ENCODE measurements at places on chromosomes 13 and 19.

DNA sequence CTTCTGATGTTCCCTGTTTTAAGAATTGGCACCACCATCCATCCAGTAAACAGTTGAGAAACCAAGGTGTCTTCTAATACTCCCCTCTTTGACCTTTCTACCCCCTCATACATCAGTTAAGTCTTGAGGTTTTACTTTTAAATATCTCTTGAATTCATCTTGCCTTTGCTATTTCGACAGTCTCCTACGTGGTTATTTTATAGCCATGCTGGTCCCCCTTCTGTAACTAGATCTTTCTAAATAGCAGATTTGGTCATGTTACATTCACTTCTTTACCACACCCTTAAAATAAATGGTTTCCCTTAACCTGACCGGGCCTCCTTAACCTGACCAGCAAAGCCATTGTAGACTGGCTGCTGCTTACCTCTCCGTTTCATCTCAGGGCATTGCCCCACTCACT is 5.4 kb downstream of the GPR180 start:
- no peak for DNase-seq

- no peak for DNase-seq
These were observed 65.4 kb downstream of the CCDC70 start for GRCh38 chr13:51927129-51927528.

GRCh38 chr13:111908361-111908760 is 158.6 kb upstream of the SOX1 start:
- no peak for DNase-seq

DNA sequence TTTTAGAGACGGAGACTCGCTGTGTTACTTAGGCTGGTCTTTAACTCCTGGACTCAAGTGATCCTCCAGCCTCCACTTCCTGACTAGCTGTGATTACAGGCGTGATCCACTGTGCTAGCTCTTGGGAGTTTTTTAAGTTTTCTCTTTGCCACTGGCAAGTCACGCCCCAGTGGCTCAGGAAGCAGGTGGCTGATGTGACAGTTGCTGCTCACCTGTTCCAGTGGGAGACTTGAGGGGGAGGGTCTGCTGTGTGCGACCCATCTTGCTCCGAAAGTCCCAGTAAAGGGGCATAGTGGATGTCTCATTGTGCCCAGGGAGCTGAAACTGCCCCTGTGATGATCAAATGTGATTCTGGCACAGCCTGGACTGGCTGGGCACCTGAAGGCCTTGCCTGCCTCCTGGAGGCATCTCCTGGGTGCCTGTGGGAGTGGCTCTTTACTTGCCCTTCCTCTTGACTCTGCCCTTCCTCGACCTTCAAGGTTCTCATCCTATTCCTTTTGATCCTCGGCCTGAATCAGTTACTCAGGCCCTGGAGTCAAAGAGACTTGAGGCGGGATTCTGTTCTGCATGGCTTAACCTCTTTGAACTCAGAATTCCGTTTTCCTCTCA is 7.8 kb downstream of the SMARCA4 start:
- no peak for DNase-seq

DNA sequence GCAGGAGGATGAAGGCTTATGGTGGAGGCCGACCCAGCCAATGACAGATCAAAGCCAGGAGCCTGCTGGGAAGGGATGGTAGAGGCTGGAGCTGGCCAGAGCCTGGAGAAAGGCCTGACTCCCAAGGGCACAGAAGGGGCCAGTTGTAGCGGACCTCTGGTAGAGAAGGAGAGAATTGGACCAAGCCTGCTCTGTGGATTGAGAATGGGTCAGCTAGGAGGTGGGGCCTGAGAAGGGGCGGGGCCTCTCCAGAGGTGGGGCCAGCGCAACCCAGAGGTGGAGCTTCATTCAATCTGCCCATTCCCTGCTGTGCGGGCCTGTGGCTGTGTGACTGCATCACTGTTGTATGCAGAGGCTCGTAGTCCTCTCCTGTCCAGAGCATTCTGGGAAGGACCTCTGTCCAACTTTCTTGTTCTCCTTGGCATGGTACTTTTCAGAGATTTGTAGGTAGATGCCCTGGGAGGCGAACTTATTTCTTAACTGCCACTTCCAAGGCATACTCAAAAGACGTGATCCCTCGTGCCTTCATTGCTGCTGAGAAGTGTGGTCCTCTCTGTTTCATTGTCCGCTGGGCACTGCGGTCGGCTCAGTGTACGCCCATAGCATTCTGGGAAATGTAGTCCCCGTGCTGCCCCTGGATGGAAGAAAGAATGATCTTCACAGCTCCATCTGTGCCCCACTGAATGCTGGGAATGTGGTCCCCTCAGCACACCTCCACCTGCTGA is 6.7 kb downstream of the GRIN2D start:
- no peak for DNase-seq

- DNase-seq, result no peak
These were observed 4.9 kb upstream of the ZC3H13 start for GRCh38 chr13:46057256-46058015.

- DNase-seq, result no peak
These were observed 28.4 kb upstream of the CNMD start for GRCh38 chr13:52767949-52768516.

DNA sequence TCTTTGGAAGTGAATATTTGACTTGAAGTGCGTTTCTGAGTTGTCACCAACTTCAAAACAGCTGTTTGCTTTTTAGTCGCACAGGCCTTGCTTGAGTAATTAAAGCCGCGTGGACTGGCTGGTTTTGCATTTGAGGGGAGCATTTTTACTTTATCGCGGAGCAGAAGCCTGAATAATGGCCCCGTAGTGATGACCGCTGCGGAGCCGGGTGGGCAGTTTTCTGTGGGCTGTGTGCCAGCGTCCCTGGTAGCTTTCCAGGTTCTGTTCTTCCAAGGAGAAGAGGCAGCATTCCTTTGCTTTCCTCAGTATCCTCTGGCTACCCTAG is 1.1 kb downstream of the NAA16 start:
- DNase-seq, result peak; percentile 22

GRCh38 chr19:17070421-17070820 is 4.8 kb downstream of the HAUS8 start:
- DNase-seq, result no peak

DNA sequence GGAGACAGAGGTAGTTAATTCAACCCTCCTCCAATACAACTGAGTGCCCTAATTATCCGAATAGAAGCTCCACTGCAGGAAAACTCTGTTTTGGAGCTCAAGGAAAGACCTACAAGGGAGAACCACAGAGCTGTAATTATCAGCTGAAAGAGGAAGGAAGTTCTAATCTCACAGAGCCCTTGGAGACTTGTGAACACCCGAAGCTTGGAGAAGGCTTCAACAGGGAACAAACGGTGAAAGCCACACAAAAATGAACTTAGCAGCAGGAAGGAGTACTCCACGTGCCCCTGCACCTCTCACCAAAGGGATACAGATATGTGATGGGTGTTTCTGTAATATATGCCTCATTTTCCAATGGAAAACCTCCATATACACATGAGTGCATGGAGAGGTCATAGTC is 61.1 kb downstream of the IRS2 start:
- no peak for DNase-seq

DNA sequence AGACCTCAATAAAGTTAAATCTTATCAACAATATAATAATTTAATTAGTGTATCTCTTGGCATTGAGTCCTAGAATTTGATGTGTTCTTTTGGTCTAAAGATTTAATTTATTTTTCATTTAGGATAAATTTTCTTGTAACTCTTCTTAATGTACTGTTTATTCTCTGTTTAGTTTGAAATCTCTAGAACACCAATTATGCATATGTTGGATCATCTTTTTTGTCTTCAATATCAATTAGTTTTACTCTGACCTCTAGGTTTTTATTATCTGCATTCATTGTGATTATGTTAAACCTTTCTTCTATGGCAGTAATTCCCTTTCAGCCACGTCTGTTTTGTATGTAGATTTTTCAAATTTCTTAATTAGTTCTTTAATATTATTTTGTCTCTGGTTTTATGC is 93.8 kb upstream of the ARHGEF7 start:
- DNase-seq, result no peak

- no peak for DNase-seq
These were observed 6.1 kb upstream of the SERPINE3 start for GRCh38 chr13:51333421-51333820.

- DNase-seq, result no peak
These were observed 6.8 kb downstream of the GPR42 start for GRCh38 chr19:35377656-35378055.

DNA sequence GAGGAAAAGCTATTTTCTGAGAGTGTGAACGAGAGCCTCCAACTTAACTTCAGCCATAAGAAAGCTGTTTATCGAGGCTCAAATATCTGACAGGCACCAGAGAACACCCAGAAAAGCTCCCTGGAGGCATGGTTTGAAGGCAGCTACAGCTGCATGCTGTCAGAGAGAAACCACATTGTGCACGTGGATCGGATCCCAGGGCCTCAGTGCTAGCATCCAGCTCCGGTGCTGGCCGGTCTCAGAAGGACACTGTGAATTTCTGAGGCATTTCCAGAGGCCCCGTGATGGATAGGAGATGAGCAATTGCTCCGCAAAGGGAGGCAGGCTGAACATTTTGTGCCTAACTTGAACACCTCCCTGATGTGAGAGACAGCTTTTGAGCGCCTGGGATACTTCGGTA is 315.7 kb downstream of the FGF9 start:
- no peak for DNase-seq

DNA sequence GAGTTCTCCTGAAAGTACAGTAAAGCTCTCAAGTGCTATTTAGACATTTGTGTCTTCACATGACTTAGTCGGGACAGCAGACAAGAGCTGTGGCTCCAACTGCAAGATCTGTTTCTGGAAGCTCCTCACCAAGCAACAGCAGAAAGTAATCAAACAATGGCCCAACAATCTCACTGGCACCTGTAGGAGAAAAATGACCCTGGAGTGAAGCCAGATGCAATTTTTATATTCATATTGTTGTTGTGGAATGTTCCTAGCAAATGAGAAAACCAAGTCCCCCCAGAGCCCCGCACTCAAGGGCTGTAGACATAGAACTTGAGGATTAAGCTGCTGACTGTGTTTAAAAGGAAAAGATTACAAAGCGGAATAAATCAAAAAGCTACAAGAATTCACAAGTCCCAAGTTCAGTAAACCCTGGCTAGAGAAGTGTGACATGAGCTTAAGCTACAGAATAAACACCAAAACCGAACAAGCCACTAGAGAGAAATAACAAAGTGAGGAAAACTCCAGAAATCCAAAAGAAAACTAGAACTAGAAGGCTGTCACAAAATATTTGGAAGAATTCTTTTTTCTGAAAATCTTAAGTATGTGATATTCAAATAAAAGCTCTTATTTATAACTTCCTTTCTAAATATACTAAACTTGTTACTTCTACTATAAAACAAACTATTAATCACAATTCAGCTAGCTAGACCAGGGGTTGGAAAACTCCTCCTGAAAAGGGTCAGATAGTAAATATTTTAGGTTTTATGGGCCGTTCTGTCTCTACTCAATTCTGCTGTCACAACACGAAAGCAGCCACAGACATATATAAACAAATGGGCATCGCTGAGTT is 454.5 kb downstream of the SUCLA2 start:
- DNase-seq, result no peak

GRCh38 chr13:75691183-75691582 is 55.1 kb downstream of the LMO7 start:
- DNase-seq, result no peak

DNA sequence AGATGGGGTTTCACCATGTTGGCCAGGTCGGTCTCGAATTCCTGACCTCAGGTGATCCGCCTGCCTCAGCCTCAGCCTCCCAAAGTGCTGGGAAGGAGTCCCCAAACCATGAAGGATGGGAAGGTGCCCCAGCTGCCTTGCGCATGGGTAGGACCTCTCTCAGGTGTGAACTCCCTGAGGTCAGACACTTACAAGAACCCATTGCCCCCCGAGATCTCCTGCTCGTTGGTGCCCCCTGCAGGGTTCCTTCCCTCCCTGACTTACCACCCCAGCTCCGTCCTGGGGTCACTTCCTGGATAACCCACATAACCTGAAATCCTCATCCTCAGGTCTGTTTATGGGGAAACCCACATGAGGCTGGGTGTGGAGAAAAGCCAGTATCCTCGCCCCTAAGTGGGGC is 41.7 kb downstream of the UNC13A start:
- DNase-seq, result no peak

GRCh38 chr13:44331912-44332851 is 41.4 kb upstream of the SERP2 start:
- no peak for DNase-seq

DNA sequence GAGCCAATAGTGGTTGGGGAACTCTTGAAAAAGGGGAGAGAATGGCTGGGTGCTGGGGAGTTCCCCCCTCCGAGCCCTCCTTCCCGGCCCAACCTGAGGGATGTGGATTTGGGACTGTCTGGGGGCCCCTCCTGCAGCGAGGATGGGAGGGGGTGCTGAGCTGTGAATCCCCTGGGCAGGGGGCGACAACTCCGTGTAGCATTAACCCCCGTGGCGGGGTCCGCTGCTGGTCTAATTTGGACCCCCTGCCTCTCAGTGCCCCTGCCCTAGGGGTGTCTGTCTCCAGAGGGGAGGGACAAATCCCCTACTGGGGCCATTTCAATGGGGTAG is 9.7 kb downstream of the MIDN start:
- DNase-seq, result no peak

- no peak for DNase-seq
These were observed 51.3 kb downstream of the PTPRS start for GRCh38 chr19:5289060-5289990.

GRCh38 chr13:100148422-100148821 is 59.5 kb downstream of the PCCA start:
- no peak for DNase-seq

- DNase-seq, result no peak
These were observed 1680.9 kb downstream of the OLFM4 start for GRCh38 chr13:54709546-54709945.

GRCh38 chr13:45928176-45928575 is 76.6 kb upstream of the SIAH3 start:
- DNase-seq, result no peak

- DNase-seq, result no peak
These were observed 10.0 kb upstream of the IGFL3 start for GRCh38 chr19:46134527-46134926.

GRCh38 chr19:35822579-35822978 is 9.9 kb upstream of the PRODH2 start:
- no peak for DNase-seq

DNA sequence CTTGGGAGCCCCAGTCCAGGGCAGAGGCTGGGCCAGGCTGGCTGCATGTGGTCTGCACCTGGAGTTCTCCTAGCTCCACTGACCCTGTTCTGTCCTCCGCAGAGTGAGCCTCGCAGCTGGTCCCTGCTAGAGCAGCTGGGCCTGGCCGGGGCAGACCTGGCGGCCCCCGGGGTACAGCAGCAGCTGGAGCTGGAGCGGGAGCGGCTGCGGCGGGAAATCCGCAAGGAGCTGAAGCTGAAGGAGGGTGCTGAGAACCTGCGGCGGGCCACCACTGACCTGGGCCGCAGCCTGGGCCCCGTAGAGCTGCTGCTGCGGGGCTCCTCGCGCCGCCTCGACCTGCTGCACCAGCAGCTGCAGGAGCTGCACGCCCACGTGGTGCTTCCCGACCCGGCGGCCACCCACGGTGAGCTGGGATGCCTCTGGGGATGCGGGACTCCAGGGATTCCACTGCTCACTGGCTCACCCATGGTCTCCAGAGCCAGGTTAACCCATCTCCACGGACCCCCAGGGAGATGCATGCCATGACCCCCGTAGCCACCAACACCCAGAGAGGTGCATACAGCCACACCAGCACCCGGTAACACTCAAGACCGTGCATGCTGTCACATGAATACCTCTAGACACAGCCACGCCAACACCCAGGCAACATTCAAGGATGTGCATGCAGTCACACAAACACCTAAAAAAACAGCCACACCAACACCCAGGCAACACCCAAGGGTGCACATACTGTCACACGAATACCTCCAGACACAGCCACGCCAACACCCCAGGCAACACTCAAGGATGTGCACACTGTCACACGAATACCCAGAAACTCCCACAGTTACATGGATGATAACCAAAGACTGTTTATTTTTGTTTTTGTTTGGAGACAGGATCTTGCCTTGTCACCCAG is 8.2 kb downstream of the PKN1 start:
- DNase-seq, result no peak
